ENCODE measurements at places on chromosomes 16 and 17.

DNA sequence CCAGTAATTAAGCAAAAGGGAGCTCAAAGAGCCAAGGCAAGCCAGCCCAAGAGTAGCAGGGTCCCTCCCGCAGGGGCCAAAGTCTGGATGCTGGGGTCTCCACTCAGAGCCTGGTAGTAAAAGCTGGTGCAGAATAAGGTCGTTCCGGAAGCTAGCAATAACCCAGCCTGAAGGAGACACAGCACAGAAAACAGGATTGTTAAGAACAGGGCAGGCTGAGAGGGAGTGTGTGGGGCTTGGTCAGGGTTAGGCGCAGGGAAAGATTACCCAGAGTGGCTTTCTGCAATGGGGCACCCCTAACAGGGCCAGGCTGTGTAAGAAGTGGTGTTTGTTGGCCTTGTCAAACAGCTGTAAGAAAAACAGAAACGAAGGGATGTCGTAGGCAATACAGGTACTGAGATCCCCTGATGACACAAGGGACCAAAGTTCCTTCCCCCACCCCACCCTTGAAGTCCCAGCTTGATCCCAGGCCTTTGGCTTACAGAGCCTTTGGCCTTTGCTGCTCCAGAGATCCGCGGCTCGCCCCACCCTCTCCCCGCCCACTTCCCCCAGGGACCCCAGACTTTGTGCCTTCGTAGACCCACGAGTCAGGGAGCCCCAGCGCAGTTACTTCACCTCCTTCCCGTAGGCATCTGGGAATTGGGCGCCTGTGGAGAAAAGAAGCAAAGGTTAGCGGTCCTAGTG is 712 bp downstream of the TMEM256 start:
- DNase-seq = no peak

- no peak for DNase-seq
Measured at GRCh38 chr16:31507617-31507928, 618 bp downstream of the RUSF1 start.

- DNase-seq = no peak
Measured at GRCh38 chr17:3529817-3530741, 27.5 kb downstream of the TRPV3 start.

GRCh38 chr16:85829751-85830445 is 30.4 kb downstream of the COX4I1 start:
- DNase-seq = no peak

DNA sequence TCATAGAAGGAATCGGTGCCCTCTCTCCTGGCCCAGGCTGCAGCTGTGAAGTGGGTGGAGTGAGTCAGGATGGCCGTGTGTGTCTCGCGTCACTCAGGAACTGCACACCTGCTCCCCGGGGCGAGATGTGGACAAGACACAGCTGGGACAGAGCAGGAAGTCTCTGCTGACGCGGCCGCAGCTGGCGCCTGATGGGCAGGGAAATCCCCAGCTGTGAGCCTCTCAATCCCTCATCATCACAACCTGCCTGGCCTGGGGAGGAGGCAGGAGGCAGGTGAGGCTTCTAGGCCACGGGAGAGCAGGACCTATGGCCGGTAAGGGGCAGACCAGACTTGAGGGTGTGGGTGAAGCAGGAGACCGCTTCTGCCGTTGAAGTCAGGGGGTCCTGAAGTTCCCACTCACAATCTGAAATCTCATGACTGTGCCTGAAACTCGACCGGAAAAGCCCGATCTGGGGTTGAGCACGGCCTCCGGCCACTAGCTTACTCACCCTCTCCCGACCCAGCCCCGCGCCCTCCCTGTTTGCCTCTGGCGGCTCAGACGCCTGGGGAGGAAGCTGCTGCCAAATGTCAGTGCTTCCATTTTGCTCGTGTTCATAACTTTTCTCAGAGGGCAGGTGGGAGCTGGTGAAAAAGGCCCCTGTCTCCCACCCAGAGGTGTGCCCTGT is 1.1 kb upstream of the TRPV3 start:
- DNase-seq = peak; percentile 52

GRCh38 chr17:12579288-12579687 is 86.4 kb upstream of the MYOCD start:
- no peak for DNase-seq

Data from DMS153 (cell line).